Jurkat, Clone E6-1 (cell line): ENCODE measurements at places on chromosomes 7 and 10.

- no peak for DNase-seq
Measured at GRCh38 chr7:28083164-28083997, 97.2 kb downstream of the JAZF1 start.

- no peak for DNase-seq
Measured at GRCh38 chr7:144784943-144785342, 50.9 kb downstream of the TPK1 start.

- peak; percentile 34 for DNase-seq
Measured at GRCh38 chr10:123772645-123773508, 106.7 kb downstream of the GPR26 start.

- peak; percentile 11 for DNase-seq
Measured at GRCh38 chr10:129853562-129853903, 110.5 kb downstream of the EBF3 start.

- DNase-seq: no peak
Measured at GRCh38 chr7:136652635-136653370, 215.6 kb upstream of the CHRM2 start.

DNA sequence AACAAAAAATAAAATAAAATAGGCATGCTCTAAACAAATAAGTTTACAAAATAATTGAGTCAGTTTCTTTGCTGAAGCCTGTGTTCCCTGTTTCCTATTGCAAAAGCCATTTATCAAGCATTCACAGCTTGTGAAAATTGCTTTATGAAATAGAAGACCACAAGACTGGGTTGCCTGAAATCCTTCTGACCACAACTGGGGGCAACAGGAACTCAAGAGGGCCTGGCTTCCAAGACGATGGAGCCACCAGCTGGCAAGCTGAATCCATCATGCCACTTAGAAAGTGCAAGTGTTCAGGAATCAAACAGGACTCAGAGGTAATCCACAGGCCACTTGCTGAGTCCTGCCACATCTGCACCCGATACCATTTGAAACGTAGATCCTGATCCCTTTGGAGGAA lies 752 bp upstream of the ABCA13 start:
- DNase-seq: no peak

- no peak for DNase-seq
Measured at GRCh38 chr7:124781418-124781817, 15.8 kb upstream of the GPR37 start.

GRCh38 chr10:73247509-73248258 lies 629 bp upstream of the DNAJC9 start:
- no peak for DNase-seq

- peak; percentile 23 for DNase-seq
Measured at GRCh38 chr7:151631570-151631952, 111.9 kb upstream of the RHEB start.

DNA sequence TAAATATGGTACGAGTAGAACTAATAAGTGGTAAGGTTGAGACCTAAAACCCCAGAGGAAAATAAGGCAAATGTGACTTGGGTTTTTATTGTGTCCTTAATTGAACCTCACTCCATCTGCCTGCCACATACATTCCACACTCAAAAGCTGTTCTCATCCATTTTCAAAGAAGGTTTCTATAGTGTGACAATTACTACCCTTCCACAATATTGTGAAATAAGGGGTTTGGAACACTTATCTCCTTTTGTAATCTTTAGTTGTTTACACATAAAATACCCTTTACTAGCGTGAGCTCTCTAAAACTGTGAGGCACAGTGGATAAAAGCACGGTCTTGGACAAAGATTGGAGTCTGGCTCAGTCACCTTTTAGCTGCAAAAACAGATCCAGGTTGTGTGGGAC lies 166.6 kb downstream of the THSD7A start:
- no peak for DNase-seq

- no peak for DNase-seq
Measured at GRCh38 chr10:22633106-22633505, 81.3 kb downstream of the PIP4K2A start.

- no peak for DNase-seq
Measured at GRCh38 chr10:12984165-12984747, 17.3 kb downstream of the CCDC3 start.

DNA sequence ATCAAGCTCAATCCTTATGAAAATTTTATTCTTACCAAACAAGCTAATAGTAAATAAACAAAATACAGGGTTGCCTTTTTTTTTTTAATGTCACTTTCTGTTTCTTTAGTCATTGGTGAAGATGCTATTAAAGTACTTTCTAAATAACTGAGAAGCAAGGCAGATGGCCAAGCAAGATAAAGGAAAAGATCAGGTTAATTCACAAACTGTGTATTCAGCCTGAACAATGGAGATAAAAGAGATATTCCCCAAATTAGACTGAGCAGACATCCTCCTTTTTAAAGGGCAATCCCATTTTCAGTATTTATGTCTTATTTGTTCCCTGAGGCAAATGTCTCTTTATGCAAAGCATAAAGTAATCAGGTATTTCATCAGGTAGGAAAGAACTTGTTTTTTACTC lies 23.1 kb upstream of the XRCC2 start:
- DNase-seq: no peak

GRCh38 chr10:119051775-119052174 lies 22.3 kb downstream of the NANOS1 start:
- no peak for DNase-seq

DNA sequence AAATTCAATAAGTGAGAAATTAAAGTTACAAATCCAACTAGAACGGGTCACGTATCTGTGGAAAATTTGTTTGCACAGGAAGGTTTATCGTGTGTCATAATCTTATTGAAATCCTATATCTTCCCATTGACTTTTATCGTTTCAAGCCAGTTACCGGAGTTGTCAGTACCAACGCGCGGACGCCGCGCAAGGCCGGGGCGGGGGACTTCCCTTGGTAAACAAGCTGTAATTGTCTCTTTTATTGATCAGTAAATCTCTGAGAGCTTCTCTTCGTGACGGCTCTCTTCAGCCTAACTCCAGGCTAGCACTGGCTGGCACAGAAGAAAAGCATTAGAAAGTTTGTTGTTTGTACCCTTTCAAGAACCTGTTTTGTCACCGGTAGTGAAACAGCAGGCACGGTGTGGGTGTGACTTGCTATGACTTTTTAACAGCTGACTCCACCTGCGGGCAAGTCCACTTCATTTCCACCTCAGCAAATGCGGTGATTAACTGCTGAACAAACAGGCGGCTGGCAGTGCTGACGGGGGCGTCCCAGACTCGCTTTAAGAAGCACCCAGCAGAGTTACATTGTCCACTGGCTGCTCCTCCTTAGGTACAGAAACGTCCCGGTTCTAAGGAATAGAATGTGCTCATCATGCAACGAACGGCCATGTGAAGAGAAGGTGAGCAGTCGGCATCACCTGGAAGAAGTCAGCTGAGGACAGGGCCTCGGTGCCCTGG lies 215.8 kb downstream of the MAD1L1 start:
- no peak for DNase-seq

DNA sequence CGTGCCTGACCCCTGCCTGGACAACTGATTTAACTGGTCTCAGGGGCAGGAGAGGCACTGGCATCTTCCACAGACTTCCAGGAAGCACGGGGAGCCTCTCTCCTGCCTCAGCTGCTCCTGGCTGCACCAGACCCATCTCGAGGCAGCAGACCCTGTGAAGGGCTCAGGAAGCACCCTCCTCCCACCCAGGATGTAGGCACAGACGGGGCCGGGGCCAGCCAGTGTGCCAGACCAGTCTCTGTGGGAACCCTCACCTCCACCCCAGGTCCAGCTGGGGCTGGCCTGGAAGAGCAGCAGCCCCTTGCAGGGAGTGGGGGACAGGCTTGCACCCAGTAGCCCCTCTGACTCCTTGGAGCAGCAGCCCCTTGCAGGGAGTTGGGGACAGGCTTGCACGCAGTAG lies 56.3 kb downstream of the RASGEF1A start:
- DNase-seq: no peak

GRCh38 chr10:124000792-124001201 lies 92.6 kb downstream of the CHST15 start:
- DNase-seq: no peak

DNA sequence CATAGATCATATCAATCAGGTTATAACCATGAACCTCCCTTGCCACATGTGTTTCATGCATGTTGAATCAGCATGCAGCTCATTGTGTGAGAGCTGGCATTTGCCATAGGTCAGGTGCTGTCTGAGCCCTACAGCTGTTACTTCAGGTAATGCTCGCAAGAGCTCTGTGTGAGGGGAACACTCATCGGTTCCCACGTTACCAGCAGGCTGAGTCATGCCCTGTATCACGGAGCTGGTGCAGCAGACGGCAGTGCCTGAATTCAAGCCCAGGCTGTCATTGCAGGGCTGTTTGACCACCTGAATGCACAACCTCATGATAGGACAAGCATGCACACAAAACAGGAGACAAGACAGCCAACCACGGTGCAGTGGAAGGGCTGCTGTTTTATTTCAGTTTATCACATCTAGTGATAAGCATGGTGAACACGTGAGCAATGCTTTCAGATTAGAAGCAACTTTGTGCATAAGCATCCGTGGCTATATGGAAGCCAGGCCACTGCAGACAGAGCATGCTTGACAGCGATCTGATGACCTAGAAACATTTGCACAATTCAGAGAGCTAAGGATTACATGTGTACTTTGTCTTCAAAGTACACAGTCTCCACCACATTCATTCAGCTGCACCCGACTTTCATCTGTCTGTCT lies 56.4 kb upstream of the PFKP start:
- no peak for DNase-seq

- DNase-seq: no peak
Measured at GRCh38 chr7:23012908-23013714, 819 bp downstream of the HYCC1 start.

DNA sequence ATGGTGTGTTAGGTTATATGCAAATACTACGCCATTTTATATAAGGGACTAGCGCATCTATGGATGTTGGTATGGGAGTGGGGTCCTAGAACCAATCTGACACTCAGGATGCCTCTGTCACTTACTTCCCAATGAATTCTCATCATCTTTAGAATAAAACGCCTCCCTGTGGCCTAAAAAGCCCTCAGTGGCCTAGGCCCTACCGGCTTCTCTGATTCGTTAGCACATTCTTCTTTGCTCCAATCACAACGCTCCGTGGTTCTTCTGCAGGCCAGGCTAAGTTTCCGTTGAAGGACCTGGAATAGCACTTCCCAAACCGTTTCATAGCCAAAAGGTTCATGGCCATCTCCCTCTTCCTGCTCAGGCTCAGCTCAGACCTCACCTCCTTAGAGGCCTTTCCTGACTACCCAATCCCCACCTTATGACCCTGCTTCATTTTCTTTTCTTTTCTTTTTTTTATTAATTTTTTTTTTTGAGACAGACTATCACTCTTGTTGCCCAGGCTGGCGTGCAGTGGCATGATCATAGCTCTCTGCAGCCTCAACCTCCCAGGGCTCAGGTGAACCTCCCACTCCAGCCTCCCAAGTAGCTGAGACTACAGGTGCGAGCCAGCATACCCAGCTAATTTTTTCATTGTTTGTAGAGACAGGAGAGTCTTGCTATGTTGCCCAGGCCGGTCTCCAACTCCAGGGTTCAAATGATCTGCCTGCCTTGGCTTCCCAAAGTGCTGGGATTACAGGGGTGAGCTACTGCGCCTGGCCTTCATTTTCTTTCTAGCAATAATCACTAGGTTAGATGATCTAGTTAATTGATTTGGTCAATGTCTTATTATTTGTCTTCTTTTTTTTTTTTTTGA lies 24.5 kb upstream of the YWHAG start:
- no peak for DNase-seq

DNA sequence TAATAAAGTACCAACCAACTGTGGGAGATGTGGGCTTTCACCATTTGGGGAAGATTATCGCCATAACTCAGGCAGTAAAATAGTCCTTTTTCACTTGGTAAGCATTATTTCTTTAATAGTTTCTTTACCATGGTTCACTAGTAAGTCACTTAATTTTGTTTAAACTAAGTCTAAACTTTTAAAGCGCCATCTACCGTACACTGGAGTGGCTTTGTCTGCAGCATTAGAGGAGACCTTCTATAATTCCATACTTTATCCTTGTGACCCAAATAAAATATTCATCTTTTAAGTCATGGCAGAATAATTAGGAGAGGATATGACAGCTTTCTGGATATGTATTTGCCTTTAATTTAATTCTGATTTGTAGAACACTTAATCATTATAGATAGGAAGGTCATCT lies 468.0 kb downstream of the MAGI2 start:
- DNase-seq: peak; percentile 8

DNA sequence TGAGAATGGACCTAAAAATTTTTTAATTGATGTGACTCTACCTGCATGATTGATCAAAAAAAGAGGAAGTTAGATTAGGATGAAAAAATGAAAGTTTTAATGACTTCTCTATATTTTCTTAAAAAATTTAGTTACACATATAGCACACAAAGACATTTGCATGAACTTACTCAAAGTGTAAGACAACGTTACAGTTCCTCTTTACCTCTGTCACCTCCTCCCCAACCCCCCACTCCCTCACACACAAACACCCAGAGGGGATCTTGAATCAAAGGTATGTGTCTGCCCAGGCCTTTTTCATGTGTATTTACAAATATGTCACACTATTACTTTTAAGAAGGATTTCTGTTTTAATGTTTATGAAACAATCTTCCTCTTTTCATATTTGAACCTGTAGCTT lies 20.6 kb upstream of the CDCA7L start:
- no peak for DNase-seq

DNA sequence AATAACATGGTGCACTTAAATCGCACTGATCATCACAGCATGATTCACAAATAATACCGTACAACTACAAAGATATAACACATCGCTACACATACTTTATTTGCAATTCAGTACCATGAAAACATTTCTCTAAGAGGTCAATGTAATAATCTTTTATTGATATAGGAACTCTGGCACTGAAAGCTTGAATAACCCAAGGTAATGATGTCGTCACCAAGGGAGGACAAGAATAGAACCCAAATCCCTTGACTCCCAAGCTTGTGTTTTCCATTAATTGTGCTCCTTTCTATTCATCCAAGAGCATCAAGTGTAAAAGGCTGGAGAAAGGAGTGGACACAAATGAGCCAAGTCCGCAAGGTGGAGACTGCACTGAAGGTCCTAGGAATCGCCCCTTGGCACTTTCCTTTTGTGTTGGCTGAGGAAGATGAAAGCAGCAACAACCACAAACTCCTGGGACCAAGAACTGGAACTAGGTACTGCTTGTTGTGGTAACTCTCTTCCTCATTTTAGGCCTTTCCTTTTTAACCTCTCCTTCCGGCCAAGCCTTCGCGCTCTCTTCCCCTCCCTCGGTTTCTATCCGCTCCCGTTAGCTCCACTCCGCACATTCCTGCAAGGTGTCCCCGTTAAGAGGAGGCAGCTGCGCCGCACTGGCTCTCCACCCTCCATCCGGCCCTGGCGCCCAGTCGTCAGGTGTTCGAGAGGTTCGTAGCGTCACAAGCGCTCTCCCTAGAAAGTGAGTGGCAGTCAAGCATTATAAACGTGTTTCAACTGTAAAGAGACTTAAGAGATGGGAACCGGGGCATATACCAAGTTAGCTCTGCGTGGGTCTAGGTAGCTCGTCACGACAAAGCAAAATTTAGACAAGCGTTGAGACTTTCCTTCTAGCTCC lies 1.0 kb upstream of the CBLL1 start:
- no peak for DNase-seq
